Osteocyte (in vitro differentiated cells): ENCODE measurements at places on chromosomes 1 and 21. TPM values are rescaled to one million over a fixed set of nuclear protein-coding genes. Genes with fewer than 3 reads are reported as not detected.

- no peak for DNase-seq
Measured at GRCh38 chr1:18232052-18232451, 124.5 kb downstream of the IGSF21 start.

LDLRAD1 gene
- total RNA-seq = not detected in 2 replicates

IGSF9 gene
- not detected in 2 replicates for total RNA-seq

GRCh38 chr1:26154750-26155149, 4.1 kb upstream of the FAM110D start:
- DNase-seq = no peak

DNA sequence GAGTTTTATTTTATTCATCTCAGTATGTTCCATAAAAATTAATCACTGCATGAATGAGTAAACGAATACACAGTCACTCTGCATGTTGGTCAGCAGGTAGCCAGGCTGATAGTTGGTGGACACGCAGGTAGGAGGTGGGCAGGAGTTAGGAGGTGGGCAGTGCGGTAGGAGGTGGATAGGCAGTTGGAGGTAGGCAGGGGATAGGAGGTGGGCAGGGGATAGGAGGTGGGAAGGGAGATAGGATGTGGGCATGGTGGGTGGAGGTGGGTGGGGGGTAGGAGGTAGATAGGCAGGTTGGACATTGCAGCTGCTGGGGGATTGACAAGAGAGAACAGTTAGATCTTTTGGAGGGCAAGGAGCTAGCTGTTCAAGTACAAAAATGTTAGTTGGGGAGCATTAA, 322.7 kb downstream of the PTPRU start:
- no peak for DNase-seq

- DNase-seq = no peak
Measured at GRCh38 chr1:158821723-158822122, 9.4 kb upstream of the MNDA start.

KRTAP13-2 gene
- not detected in 2 replicates for total RNA-seq

GRCh38 chr21:20971296-20971921, 26.8 kb upstream of the NCAM2 start:
- no peak for DNase-seq

- DNase-seq = no peak
Measured at GRCh38 chr1:38030596-38031512, 15.7 kb downstream of the POU3F1 start.

TGFB2 gene
- total RNA-seq = 175 and 184 TPM in 2 replicates

BNIPL gene
- total RNA-seq = 0.55 and 0.81 TPM in 2 replicates
